ENCODE measurements at places on chromosomes 16 and 17.
A peak's percentile ranks its signal among the peaks of the same experiment; 100 is the strongest.

GRCh38 chr17:21286066-21286770 is 1.7 kb downstream of the MAP2K3 start:
- no peak for DNase-seq

GRCh38 chr16:55280587-55280986 is 43.4 kb upstream of the IRX6 start:
- no peak for DNase-seq

- no peak for DNase-seq
Measured at GRCh38 chr17:56835264-56835585, 1.3 kb downstream of the DGKE start.

DNA sequence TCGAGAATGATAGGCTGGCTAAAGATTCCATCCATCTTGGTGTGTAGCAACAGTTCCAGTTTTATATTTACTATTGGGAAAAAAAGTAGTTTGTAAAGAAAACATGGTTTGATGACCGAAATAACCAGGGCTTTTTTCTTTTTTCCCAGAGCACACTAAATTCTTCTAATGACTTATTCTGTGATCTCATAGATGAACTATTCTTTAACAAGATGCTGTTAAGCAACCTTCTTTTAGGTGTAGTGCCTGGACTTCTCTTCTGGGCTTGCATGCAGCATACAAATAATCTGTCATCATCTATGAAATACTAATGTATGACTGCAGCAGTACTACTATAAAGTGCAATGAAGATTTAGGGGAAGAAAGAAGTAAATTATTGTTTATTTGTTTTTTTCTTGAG is 11.0 kb upstream of the CAPNS2 start:
- no peak for DNase-seq

- DNase-seq = no peak
Measured at GRCh38 chr17:22266231-22266630, 573.9 kb downstream of the KCNJ18 start.

- DNase-seq = no peak
Measured at GRCh38 chr17:60941028-60941427, 263.4 kb downstream of the BCAS3 start.

DNA sequence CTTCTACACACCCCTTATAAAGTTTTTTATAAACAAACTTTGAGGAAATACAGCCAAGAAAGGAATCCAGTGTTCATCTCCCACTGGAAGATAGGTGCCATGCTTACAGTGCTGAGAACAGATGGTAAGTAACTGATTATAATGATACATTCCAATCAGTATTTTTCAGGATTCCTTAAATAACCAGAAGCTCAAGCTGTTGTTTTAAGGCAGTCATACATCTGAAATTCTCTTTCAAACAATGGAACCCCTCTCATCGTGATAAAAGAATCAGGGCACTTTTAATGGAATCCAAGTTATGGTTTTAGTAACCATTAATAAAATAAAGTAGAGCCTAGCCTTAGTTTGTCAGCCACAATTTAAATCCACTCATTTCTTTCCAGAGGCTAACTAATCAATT is 56.1 kb upstream of the STAC2 start:
- no peak for DNase-seq

DNA sequence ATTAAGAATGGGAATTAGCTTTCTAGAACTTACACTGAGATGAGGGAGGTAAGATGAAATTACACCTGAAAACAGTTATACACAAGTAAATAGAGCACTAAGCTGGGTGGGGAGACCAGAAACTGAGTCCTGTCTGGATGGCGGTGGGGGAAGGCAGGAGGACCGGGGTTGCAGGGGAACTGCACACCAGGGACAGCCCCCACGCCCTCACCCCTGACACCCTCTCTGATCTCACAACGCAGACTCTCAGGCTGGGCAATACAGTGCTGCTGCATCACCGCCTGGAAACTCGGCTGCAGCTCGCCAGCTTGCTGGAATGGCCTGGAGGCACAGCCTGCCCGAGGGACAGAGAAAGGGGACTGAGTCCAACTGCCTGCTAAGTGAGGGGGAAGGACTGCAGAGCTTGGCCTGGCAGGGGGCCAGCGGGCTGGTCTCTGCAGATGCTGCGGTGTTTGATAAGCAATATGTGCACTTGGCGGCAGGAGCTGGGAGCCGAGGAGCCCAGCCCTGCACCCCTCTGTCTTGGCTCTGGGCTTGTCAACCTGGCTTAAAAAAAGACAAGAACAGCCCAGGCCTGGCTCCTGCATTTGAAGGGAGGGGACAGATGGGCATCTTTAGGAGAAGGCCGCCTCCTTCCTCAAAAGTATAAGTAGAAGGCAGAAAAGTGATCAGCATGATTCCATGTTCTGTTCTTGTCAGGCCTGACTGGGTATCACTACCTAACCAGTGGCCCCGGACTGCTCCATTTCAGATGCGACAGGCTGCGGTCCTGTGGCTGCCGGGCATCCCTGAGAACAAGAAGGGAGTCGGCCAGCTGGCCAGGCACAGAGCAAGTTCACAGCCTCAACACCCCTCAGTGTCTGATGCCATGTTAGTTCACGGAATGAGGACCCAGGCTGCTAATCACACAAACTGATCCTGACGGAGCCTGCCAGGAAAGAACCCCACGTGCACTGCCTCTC is 30.2 kb downstream of the SPHK1 start:
- peak; percentile 40 for DNase-seq

- DNase-seq = no peak
Measured at GRCh38 chr16:17154981-17155380, 315.8 kb downstream of the XYLT1 start.

DNA sequence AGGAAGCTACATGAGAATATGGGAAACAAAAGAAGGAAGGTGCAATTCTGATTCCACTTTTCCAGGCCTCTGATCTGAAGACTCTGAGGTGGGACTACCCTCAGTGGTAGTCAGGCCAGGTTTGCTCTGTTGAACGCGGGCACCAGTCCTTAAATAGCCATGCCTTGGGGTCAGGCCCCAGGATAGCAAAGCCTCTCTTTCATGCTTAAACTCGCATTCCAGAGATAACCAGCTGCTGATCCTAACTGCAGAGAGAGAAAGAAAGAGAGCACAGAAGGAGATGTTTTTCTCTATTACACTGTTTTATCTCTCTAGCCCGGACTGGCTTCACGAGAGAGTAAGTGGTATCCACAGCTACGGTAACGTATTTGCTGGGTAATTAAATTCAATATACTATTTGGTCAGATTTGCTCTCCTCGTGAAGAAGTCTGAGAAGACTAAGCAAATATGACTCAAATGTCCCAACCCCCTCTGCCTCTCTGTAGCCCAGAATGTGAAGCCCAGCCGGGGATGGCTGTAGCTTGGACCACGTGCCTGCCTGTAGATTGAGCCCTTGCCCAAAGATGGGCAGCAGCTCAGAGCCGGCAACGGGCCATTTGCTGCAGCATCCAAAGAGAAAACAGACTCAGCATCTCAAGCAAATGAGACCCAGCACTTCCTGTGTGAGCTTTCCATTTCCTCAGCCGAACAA is 122.2 kb downstream of the SMG6 start:
- no peak for DNase-seq

GRCh38 chr16:59263955-59264354 is 529.8 kb upstream of the GOT2 start:
- no peak for DNase-seq

Data from anterior cingulate cortex (tissue), 58 donors.